Cortex of kidney (tissue), 1 donor: ENCODE measurements at places on chromosomes 6 and 20.

DNA sequence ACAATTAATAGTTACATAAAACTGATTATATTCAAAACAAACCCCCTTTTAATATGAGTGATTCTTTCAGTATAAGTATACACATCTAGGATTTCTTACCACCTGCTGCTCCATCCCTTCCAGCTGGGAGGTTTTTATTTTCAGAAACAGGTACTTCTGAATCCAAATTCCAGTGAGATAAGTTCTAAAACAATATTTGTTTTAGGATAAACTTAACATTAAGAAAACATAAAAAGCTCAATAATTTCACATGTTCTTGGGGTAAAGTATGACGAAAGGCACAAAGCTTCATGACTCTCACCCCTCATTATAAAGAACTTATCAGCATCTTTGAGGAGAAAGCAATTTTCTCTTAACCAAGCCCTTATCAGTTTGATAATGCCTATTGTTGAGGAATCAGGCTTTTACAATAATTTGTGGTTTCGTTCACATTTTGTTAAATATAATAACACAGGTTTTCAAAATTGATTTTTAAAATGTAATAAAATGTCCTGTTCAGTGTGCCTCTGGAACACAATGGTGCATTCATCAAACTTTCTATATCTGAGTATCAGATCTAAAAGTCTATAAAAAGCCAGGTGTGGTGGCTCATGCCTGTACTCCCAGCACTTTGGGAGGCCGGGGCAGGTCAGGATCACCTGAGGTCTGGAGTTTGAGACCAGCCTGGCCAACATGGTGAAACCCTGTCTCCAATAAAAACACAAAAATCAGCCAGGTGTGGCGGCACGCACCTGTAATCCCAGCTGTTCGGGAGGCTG lies 4.3 kb downstream of the FAM217A start:
- no peak for DNase-seq

DNA sequence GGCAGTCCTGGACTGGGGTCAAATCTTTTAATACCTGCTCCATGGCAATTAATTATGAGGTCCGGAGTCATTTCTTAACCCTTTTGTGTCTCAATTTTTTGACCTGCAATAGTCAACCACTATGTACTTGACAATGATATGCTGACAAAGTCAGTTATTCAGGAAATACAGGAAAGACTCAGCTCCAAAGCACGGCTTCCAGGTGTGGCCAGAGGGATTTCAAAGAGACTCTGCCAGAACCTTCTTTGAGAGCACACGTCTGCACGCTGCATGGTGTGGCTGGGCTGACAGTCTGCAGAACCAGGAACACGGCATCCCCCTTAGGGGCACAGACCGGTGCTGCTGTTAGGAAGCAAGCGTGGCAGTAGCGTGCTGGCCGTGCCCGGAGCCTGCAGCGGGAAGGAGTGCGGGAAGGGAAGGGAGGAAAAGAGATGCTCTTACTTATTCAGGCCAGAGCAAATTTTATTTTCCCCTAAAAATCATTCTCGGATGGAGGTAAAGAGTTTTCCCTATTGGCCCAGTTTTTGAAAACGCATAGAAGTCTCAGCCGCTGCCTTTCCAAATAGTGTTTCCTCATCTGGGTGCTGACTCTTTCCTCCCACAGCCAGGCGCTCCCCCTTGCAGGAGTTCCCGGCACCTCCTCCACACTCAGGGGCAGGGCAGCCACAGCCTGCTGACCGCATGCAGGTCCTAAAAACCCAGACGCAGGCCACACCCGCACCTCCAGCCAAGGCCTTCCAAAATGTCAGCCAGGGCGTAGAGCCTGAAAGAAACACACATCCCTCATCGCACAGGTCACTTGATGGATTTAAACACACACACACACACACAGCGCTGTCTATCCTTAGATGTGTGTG lies 187.4 kb upstream of the SNX9 start:
- DNase-seq = no peak

GRCh38 chr6:98044151-98044561 lies 761.1 kb upstream of the MMS22L start:
- DNase-seq = no peak

DNA sequence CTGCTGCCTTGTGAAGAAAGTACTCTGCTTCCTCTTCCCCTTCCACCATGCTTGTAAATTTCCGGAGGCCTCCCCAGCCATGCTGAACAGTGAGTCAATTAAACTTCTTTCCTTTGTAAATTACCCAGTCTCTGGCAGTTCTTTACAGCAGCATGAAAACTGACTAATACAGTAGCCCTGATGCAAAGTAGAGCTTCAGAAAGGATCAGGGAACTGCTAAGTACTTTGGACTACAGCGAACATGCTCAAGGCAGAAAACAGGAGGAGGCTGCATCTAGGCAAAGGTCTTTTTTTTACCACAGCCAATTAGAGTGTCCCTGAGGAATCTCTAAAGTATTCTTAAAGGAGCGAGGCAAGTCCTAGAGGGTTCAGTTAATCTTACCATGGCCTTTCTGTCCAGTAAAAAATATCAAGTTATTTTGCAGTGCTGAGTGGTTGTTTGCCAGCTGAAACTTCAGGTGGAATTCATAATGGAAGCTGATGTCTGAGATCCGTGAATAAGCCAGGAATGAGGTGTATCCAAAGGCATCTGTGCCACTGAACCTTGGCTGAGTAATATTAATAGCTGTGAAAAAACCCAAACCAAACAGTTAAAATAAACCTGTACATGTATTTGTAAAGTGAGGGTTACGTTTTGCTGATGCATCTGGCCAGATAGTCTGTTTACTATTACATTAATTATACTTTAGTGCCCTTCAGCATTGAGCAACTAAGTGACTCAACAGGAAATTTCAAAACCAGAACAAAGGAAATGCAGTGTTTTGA lies 170.4 kb downstream of the PHF3 start:
- no peak for DNase-seq

DNA sequence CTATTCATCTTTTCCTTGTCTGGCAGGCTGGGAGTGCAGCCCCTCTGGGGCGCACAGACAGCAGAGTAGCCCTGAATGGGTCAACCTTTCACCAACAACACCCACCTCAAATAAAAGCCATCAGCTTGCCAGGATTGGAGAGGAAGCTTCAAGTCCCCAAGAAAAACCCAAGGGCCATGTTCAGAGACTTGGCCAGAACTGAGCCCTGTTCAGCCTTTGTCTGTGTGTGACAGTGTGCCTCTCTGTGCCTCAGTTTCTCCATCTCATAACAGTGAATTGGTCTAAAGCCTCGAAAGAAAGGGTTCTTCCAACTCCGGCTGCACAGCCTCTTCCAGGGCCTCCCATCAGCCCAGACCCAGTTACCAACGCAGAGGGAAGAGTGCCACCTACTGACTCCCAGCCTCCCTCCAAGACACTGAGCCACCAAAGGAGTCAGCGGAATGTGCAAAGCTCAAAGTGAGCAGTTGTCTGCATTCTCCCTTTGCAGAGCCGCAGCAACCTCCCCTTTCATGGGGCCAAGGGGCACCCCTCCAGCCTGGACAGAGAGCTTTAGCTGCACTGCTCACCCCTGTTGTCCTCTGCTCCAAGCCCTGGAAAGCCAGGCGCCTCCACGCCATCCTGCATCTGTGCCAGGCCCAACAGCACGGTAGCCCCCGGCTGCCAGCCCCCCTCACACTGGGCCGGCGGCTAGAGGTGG lies 82.7 kb upstream of the TOP1 start:
- DNase-seq = no peak

DNA sequence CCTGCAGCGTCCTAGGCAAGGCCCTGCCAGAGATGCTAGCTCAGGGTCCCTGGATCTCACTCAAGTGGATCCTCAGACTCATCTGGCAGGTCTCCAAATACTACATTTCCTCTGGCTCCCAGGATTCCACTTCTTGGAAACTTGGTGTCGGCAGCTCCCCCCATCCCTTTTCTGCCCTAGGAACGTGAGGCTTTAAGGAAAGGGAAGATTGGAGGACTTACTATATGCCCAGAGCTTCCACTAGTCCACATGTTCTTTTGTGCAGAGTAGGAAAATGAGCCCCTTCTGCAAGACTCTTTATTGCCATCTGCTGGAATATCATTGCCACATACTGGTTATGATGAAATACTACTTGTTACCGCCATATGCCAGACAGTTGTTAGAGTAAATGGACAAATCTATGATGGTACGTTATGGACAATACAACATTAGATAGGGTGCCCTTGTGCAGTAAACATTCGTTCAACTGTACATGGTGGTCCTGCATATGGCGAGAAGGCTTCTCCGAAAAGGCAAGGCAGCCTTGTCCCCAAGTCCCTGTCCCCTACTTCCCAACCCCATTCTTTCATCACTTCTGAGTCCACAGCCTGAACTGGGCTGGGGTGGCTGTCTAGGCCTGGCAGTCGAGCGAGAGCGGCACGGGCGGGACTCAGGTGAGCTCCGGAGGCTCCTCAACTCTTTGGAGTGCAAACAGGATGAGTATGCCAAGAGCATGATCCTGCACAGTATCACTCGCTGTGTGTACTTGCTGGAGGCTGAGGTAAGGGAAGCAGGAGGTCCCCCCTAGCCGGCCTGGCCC lies 780 bp downstream of the ARMC12 start:
- DNase-seq = no peak

DNA sequence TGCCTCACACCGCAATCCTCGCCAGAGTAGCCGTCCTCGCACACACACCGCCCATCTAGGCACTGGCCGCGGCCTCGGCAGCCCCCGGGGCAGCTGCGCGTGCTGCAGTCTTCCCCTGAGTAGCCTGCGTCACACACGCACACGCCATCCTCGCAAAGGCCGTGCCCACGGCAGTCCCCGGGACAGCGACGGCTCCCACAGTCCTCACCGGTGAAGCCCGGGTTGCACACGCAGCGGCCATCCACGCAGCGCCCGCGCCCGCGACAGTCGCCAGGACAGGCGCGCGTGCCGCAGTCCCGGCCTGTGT lies 13.1 kb downstream of the TNXB start:
- no peak for DNase-seq

GRCh38 chr20:50456452-50457324 lies 53.5 kb upstream of the PTPN1 start:
- DNase-seq = no peak

DNA sequence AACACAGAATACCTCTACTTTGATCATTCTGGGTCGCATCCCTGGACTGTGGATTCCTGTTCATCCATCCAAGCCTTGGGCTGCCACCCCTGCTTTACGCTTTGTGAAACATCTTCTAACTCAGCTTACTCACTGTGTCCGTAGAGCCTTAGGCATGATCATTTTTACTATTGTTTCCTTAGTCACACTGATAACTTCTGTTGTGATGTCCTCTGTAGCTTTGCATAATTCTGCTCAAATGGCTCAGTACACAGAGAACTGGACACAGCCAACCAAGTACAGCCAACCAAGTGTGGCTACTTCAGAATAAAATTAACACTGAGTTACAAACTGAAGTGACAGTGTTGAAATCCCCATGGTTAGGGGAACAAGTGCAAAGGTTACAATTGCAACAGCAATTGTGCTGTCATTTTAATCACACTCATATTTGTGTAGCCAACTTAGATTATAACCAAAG lies 8.6 kb upstream of the FKBP1A start:
- no peak for DNase-seq

GRCh38 chr6:130920969-130921368 lies 93.8 kb downstream of the SMLR1 start:
- no peak for DNase-seq

GRCh38 chr20:62975812-62976508 lies 23.5 kb downstream of the SLC17A9 start:
- no peak for DNase-seq

DNA sequence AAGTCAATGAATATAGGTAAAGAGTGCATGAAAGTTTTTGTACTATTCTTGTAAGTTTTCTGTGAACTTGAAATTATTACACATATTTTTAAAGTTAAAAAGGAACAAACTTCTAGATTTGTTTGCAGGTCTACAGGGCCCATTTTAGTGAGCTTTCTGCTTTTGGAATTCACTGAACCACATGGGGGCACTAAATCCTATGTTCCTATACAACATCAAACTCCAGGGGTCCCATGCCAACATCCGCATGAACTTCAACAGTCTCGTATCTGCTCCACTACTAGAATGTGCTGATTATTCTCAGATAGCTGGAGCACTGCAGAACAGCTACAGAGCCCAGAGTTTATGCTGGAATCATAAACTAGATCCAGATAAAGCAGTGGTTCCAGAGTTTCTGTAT lies 347.9 kb upstream of the SPTLC3 start:
- no peak for DNase-seq

GRCh38 chr6:34518669-34519365 lies 37.3 kb downstream of the SPDEF start:
- no peak for DNase-seq

- no peak for DNase-seq
Observed at GRCh38 chr6:168711666-168712300, 270.8 kb downstream of the SMOC2 start.
